NB4 (cell line): ENCODE measurements at places on chromosomes 6 and 20.

- DNase-seq: peak; percentile 86
Measured at GRCh38 chr6:80174900-80175572, 68.6 kb downstream of the BCKDHB start.

GRCh38 chr20:2460752-2461424, 9.7 kb downstream of the SNRPB start:
- no peak for DNase-seq

DNA sequence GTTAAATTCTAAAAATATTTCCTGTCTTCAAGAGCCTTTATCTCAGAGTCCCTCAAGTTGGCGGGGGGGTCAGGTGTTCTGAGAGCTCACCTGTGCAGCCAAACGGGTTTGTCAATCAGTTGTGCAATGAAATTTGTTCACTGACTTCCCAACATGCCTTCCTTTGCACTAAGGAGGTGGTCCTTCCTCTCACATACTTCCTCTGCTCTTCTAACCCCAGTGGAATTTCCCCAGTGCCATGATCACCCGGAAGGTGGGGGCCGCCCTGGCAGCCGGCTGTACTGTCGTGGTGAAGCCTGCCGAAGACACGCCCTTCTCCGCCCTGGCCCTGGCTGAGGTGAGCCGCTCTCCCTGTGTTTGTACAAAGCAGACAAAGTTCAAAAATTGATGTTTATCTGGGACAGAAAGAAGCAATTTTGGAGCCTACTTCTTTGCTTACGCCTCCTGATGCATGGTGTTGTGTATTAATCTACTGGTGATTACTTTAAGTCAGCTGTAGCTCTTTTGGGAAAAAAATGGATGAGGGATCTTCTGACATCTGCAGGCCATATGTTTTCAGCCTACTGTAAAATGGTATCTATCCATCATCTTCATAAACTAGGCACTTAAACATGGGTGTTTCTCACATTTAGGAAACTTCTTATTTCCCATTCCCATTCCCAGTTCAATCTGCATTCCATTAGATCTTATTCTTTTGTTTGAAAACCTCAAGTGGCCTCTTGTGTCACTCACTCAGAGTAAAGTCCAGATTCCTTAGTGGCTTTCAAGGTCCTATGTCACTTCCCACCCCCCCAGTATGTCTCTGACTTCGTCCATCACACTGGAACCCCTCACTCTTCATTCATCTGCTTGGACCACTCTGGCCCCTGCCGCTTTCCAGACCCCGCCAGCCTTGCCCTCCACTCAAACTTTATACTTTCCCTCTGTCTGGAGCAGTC, 10.1 kb downstream of the ALDH5A1 start:
- DNase-seq: no peak

- peak; percentile 34 for DNase-seq
Measured at GRCh38 chr6:5082487-5083306, 2.4 kb upstream of the PPP1R3G start.

GRCh38 chr20:37352608-37352980, 6.7 kb downstream of the SRC start:
- DNase-seq: no peak

- no peak for DNase-seq
Measured at GRCh38 chr6:118967239-118967638, 32.3 kb upstream of the MCM9 start.

DNA sequence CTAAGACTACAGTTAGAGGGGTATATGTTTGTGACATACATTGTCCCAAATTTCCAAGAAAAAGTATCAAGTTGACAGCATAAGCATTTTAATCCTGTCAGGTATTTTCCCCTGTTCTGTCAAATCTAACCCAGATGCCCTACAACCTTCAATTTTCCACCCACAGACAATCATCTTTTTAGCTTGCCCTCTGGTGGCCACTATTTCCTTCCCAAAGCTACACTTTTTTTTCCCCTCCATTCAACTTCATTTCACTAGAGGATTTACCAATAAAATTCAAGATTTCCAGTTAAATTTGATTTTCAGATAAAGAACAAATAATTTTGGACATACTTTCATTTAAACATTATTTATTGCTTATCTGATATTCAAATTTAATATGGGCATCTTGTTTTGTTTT, 286.6 kb downstream of the TENT5A start:
- DNase-seq: peak; percentile 31
